ENCODE measurements at places on chromosomes 6 and 20.

- no peak for DNase-seq
These were observed 71.8 kb downstream of the ATG5 start for GRCh38 chr6:106253731-106254130.

DNA sequence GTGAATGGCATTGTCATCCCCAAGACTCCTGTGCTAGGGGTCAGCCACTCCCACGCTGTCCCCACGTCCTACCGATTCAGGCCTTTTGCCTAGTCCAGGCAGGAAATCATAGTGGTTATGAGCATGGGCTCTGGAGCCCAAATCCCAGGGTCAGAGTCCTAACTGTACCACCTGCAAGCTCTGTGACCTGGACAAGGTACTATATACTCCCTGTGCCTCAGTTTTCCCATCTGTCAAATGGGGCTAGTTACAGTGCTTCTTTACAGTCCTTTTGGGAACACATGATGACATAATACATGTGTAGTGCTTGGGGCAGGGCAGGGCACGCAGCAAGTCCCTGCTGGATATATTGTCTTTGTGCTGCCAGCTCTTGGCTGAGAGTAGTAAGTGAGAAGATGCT is 27.2 kb downstream of the EFCAB8 start:
- no peak for DNase-seq

- DNase-seq, result no peak
These were observed 9.0 kb upstream of the MRGBP start for GRCh38 chr20:62787321-62787720.

DNA sequence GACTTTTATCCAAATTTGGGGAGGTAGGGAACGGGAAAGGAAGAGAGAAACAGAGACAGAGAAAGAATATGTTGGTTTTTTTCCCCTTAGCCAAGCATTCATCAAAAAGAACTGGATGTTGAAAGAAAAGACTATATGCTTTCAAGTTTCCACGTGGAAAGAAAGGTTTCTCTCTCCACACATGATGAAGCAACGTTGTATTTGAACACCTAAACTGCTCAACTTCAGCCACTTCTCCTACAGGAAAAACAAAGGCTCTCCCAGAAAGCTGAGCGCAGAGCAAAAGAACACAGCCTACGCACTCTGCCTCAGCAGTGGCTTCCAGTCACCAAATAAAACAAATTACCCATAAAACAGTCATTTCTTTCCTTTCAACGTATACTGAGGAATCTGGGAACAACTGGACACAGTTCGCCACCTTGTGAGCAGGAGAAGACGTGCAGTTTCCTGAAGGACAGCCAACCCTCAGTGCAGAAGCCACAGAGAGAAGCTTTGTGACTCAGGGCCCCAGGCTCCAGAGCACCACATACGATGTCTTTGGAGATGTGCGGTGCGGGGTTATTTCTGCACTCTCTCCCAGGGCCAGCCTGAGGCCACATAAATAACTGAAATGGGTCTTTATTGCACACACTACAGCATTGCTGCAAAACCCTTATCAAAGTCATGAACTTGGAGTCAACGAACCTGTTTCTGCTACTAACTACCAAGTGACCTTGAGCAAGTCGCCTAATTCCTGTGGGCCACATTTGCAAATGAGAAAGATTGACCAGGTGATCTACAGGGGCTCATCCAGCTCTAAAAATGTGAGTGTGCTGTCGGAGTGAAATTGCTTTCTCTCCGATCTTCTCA is 10.1 kb downstream of the IL17F start:
- DNase-seq, result no peak

GRCh38 chr6:115219645-115220044 is 841.0 kb downstream of the FRK start:
- no peak for DNase-seq

DNA sequence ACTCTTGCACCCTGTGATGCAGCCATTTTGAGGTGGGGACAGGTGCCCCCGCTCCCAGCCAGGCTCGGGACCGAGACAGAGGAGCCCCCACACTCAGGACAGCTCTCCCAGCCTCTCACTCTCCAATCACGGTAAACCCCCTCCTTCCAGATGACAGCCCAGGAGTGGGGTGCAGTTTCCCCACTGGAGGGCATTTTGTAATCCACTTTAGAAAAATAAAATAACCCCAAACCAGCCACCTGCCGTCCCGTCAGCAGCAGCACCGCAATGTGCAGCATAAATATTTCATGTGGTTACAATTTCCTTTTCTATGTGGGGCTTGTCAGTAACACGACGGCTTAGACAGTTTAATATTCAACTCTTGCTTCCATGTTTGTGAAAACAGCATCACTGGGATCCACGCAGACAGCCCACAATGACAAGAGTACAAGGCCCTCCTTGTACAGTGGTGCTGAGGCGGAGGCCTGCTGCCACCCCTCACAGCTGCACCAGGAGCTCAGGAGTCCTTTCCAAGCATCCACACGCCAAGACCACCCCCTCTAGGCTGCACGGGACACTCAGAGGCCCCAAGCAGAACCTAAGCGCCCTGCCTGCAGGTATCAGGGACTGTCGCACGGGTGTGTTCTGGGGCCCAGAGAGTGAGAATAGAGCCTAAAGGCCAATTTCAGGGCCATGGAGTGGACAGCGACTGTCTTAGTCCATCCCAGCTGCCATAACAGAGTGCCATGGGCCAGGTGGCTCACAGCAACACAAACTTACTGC is 116.7 kb downstream of the JPH2 start:
- DNase-seq, result peak; percentile 15

- no peak for DNase-seq
These were observed 194.0 kb downstream of the SOD2 start for GRCh38 chr6:159499034-159499433.

DNA sequence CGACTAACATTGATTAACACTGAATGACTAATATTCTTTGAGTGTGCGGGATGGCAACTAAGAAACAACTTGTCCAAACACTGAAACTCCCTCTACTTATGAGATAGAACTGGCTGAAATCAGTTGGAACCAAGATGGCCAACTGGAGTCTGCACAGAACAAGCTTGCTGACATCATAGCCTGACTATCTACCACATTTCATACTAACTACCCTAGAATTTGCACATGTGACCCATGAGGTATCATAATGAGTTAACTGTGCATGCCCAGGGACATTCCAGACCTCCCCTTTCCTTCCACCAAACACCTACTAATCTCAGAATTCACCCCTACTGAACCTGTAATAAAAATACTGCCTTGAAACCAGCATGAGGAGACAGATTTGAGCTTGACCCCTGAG is 43.2 kb downstream of the PHIP start:
- DNase-seq, result no peak

DNA sequence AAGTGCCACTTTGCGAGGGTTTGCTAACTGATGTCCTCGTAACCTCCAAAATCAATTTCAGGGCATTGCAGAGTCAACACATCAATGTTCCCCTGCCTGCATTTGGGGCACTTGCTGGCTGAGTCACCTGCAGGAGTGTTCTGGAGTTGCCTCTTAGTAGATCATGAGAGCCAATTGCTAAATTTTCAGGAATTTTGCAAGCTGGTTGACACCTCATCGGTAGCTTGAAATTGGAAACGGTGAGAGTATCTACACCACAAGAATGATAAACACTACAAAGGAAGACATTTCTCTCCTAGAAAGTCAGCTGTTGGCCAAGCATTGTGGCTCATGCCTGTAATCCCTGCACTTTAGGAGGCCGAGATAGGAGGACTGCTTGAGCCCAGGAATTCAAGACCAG is 10.8 kb upstream of the BFSP1 start:
- no peak for DNase-seq

GRCh38 chr20:48002517-48002970 is 217.3 kb upstream of the SULF2 start:
- no peak for DNase-seq

- no peak for DNase-seq
These were observed 58.7 kb upstream of the SLC2A12 start for GRCh38 chr6:134111062-134111677.

GRCh38 chr6:85429346-85429745 is 20.5 kb upstream of the NT5E start:
- DNase-seq, result no peak

- DNase-seq, result no peak
These were observed 379.1 kb downstream of the TENT5A start for GRCh38 chr6:81373414-81373813.

DNA sequence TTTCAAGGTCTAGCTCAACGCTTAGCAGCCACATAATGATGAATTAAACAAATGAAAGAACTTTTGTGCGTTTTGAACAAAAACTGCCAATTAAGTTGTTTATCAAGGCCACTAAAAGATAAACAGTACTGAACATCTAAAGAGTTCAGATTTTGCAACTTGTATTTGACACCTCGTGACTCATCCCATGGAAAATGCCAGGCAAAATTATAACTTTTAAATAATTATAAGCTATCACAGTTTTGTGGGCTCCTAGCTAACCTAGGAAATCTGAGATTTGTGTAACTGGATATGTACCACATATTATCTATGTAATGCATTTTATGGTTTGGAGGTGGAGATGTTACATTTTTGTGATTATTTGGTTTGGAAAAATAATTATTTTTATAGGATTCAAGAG is 9.6 kb upstream of the BAG2 start:
- DNase-seq, result no peak

DNA sequence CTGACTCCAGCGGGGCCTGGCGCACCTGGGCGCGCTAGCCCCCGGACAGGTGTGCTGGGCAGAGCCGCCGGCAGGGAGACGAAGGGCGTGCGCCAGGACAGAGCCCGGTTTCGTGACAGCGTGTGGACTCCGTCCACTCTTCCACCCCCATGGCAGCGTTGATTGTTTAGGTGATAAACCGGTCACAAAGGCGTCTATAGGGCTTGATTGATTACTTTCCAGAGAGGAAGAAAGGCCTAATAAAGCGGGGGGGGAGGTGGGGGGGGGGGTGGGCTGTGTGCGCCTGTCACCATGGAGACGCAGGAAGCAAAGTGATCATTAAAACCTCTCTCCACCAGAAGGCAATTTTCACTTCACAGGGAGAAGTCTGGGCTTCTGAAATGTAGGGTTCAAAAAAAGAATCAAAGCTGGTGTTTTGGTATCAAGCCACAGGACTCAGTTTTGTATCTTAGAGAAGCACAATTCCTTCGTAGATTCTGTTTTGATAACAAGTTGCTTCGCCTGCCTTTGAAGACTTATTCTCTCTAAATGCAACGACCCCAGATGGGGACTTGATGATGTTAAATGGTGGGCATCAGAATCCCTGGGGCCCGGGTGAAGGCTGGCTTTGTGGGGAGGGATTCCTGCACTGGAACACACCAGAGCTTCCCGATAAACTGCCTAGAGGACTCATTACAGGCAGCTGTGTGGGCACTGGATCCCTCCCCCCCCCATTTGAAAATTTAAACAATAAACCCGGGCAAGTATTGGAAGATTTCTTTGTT is 1.4 kb downstream of the PHACTR3 start:
- no peak for DNase-seq
